Psoas muscle (tissue), 8 donors: ENCODE measurements at places on chromosomes 6 and 20. TPM values are rescaled to one million over a fixed set of nuclear protein-coding genes. Genes with fewer than 3 reads are reported as not detected.

DNA sequence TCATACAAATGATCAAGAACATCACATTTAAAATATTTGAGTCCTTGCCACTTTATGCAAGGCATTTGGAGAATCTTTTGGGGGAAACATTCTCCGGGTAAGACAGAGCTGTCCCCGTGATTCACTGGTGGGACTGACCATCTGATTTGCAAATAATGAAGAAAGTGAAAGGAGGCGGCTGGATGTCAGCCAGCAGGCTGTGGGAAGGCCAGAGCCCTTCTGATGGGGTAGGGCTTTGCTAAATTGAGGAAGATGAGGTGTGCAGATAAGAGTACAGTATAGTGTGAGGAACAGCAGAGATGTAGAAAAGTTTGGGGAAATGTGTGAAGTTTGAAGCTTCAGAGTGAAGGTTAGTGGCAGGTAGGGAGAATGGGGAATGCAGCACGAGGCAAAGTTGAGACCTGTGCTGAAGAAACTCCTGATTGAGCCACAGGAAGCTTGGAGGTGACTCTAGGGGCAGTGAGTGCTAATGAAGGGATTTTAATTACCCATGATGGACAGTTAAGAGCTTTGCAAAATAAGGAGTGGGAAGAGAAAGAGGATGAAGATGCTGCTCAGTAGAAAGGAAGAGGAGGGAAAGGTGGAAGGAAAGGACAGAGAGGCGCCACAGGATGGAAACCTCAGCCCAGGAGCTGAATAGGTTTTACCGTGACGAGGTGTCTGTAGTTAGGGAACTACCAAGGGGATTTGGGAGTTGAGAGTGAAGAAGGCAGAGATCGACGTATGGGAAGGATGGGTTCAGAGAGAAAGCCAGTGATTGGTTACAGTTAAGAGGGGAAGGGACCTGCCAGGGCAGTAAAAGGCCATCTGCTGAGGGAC lies 68.7 kb downstream of the SNX9 start:
- H3K27me3 ChIP-seq = no peaks in the 10 kb centered on the region
- no peak overlapping the region for H3K4me3 ChIP-seq
- no peak for DNase-seq
- no peaks in the 10 kb centered on the region for H3K4me1 ChIP-seq
- no peak overlapping the region for H3K27ac ChIP-seq

DNA sequence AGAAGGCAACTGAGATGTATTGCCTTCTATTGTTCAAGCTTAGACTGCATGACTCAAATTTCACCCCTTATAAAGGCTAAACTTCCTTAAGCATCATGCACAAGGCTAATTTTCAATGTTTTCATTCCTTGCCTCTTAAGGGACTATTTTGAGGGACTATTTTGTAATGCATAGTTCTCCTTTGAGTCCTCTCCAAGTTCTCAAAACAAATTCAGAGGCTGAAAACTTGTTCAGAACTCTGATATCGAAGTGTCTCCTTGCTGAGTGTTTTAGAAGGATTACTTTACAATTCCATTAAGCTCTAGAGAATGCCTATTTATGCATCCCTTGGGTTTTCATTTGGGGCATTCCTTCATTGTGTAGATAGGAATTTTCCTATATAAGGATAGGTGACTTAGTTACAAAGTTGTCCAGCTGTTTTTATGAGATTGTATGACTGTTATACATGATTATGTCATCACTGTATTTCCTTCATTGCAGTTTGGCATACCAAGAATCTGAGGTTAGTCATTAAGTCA lies 41.7 kb downstream of the COL19A1 start:
- DNase-seq = no peak
- H3K36me3 ChIP-seq = no peaks in the 10 kb centered on the region
- H3K4me3 ChIP-seq = no peak overlapping the region
- H3K27me3 ChIP-seq = no peaks in the 10 kb centered on the region
- no peaks in the 10 kb centered on the region for H3K4me1 ChIP-seq

DNA sequence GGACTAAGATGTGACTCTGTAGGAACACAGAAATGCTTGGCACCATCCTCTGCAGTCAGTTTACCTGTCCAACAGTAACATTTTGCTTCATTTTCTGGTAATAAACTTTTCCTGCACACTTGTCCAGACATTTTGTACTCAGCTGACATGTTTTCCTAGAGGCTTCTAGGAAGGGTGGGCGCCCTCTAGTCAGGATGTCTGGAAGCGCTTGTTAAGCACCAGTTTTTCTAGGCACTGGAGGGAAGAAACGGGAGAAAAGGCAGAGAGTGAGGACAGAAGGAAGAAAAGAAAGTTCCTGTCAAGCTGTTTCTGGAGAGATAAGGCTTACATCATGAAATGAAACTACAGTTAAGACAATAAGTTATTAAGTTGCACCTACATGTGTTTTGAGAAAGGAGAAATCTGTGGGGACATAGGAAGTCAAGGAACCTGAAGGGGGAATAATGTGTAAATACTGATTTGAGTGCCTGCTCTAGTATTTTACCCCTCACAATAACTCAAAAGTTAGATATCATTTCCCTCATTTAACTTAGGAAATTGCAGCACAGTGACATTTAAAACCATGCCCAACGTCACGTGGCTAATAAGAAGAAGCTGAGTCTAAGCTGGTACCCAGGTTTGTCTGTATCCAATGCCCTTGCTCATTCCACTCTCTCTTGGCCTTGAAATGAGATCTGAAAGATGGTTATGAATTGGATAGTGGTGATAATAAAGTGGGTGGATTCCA lies 42.7 kb upstream of the TNFRSF21 start:
- no peak for DNase-seq
- H3K4me3 ChIP-seq = no peak overlapping the region
- H3K36me3 ChIP-seq = no peaks in the 10 kb centered on the region
- peaks cover 2% of the 10 kb centered on the region for H3K27me3 ChIP-seq

- no peaks in the 10 kb centered on the region for H3K4me1 ChIP-seq
- H3K4me3 ChIP-seq = no peak overlapping the region
- DNase-seq = no peak
- H3K27me3 ChIP-seq = peaks cover 29% of the 10 kb centered on the region
Observed at GRCh38 chr20:36368869-36369268, 62.7 kb downstream of the DLGAP4 start.

DNA sequence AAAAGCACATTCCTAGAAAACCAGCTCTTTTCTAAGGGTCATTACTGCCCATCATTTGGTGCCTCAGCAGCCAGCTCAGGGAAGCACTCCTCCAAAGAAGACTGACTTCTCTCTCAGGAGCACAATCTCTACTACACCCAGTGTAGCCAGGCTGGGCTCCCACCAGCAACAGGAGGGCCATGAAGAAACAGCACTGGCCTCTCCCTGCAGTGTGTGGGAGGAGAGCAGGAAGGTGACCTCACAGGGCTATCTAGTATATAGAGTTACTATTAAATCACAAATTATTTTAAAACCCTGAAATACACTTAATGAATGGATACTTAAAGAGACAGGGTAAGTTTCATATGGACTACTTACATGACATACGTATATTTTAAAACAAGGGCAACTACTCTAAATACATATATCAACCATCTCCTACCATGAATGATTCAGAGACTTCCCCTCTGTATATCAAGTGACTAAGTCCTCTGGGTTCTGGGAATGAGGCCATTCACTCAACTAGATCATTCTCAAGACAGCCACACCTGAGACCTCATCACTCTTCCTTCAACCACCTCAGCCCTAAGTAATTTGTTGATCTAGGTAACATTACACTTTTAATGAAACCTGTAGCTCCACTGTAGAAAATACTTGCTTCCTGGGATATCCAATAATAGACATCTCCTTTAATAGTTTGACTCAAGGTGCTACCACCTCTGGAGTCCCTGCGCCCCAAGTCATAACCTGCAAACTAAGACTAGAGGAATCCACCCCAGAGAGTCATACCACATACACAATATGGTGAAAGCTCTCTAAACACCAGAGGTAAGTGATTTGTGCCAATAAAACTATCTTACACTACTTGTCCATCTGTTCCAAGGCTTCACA lies 25.2 kb downstream of the TBX18 start:
- no peak overlapping the region for H3K4me3 ChIP-seq
- H3K4me1 ChIP-seq = no peaks in the 10 kb centered on the region

DNA sequence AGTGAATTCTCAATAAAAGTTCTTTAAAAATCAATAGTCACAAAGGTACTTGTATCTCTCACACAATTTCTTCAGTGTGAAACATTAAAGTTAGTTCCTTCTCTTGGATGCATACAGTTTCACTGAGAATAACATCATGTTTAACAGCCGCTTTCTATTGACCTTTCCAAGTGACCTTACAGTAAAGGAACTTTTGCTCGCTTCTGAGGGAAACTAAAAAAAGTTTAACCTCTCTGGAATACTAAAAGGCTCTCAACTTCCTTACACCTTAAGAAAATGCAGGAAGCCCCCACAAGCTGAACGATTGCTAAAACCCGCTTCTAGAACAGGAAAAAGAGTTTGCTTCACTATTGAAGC lies 1.3 kb downstream of the RRAGD start:
- peaks cover 45% of the 10 kb centered on the region for H3K4me1 ChIP-seq
- H3K27me3 ChIP-seq = no peaks in the 10 kb centered on the region
- peak overlapping the region; percentile 99 for H3K27ac ChIP-seq
- H3K4me3 ChIP-seq = peak overlapping the region; percentile 90
- no peaks in the 10 kb centered on the region for H3K36me3 ChIP-seq

DNA sequence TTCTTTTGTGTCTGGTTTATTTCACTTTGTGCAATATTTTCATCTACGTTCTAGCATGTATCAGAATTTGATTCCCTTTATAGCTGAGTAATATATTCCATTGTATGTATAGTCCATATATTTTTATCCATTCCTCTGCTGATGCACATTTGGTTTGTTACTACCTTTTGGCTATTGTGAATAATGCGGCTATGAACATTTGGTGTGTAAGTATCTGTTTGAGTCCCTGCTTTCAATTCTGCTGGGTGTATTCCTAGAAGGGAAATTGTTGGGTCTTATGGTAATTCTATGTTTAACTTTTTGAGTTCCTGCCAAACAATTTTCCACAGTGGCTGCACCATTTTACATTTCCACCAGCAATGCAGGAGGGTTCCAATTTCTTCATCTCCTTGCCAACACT lies 52.4 kb downstream of the DNAH8 start:
- DNase-seq = no peak
- no peaks in the 10 kb centered on the region for H3K27me3 ChIP-seq
- no peak overlapping the region for H3K27ac ChIP-seq
- no peak overlapping the region for H3K4me3 ChIP-seq

GRCh38 chr6:136809091-136809860 lies 13.1 kb upstream of the PEX7 start:
- no peak overlapping the region for H3K27ac ChIP-seq
- no peaks in the 10 kb centered on the region for H3K36me3 ChIP-seq
- no peaks in the 10 kb centered on the region for H3K27me3 ChIP-seq

DNA sequence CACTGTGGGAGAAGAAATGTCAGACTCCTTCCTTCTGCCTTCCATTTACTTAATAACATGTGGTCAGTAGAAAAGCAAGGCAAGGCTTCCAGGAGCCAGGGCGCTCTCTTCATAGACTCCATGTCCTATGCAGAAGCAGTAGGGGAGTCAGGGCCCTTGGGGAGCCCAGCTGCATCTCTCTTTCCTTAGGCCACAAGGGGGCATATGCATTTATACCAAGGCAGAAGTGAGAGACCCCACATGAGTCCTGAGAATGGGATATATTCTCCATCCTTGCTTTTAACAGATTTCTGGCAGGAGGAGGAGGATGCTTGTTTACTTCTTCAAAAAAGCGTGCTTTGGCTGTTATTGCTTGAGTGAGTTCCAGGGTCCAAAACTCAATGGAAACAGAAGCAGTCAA lies 198.5 kb downstream of the HIVEP2 start:
- H3K27me3 ChIP-seq = no peaks in the 10 kb centered on the region
- H3K36me3 ChIP-seq = no peaks in the 10 kb centered on the region
- no peak overlapping the region for H3K4me3 ChIP-seq
- no peaks in the 10 kb centered on the region for H3K4me1 ChIP-seq
- DNase-seq = no peak
- H3K27ac ChIP-seq = no peak overlapping the region

GRCh38 chr20:8148501-8148900 lies 16.4 kb downstream of the PLCB1 start:
- no peaks in the 10 kb centered on the region for H3K36me3 ChIP-seq
- H3K27ac ChIP-seq = no peak overlapping the region
- H3K27me3 ChIP-seq = no peaks in the 10 kb centered on the region
- no peak overlapping the region for H3K4me3 ChIP-seq

DNA sequence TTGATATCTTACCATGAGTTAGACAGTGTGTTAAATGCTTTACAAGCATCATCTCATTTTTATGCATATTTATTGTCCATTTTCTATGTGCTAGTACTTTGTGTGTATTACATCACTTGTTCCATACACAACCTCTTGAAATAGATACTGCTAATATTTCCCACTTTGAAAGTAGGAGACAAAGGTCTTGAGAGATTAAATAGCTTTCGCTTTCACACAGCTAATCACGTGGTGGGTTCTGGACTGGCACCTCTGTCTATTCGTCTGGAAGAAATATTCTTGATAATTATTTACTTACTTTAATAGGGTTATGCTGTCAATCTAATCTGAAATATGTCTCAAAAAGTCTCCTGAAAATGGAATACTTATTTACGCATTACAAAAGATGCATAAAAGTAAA lies 30.2 kb downstream of the EPHA7 start:
- no peaks in the 10 kb centered on the region for H3K27me3 ChIP-seq
- H3K4me3 ChIP-seq = no peak overlapping the region
- H3K36me3 ChIP-seq = no peaks in the 10 kb centered on the region
- H3K27ac ChIP-seq = no peak overlapping the region
- H3K4me1 ChIP-seq = no peaks in the 10 kb centered on the region

- no peak overlapping the region for H3K27ac ChIP-seq
- no peaks in the 10 kb centered on the region for H3K36me3 ChIP-seq
- no peak overlapping the region for H3K4me3 ChIP-seq
Observed at GRCh38 chr6:37106554-37106953, 63.4 kb upstream of the PIM1 start.

DNA sequence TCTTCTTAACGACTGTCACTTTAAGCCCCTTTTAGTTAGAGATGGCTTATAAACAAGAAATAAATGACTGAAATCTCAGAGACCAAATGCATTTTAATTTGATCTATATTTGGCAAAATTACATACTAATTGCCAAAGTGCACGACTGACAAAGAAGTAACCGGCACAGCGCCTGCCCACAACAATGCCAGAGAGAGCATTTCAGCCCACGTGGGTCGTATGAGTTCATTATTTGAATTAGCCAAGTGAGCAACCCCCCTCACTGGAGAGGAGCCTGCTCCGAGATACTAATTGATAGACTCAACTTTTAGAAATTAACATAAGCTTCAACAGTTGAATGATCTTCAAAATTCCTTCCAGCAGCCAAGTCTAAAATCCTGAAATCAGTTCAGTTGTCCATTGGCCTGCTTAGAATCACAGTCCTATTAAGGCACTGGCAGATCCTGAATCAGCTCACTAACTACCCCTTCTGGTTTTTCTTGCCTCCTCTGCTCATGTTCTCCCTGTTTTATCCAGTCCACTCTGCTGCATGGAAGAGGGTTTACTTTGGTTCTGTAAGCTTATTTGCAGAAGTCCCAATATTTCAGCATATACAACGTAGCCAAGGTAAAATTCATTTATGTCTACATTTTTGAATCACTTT lies 519.1 kb upstream of the AGPAT4 start:
- H3K27ac ChIP-seq = no peak overlapping the region
- DNase-seq = no peak
- no peaks in the 10 kb centered on the region for H3K4me1 ChIP-seq
- H3K27me3 ChIP-seq = no peaks in the 10 kb centered on the region
- no peaks in the 10 kb centered on the region for H3K36me3 ChIP-seq
- no peak overlapping the region for H3K4me3 ChIP-seq

The GSTA2 gene
- polyA plus RNA-seq = not detected

The LPA gene
- not detected for polyA plus RNA-seq

The BHLHE23 gene
- polyA plus RNA-seq = not detected

The COL21A1 gene
- 1.1 TPM for polyA plus RNA-seq

The SLCO4A1 gene
- 38.5 TPM for polyA plus RNA-seq
